Activated CD4-positive, alpha-beta T cell treated with anti-CD3 and anti-CD28 coated beads, Interleukin-2, amount 50 U/mL, for 1 hour (primary cell): ENCODE measurements at places on chromosomes 1 and 21.

GRCh38 chr1:8318436-8318835 lies 522 bp downstream of the SLC45A1 start:
- DNase-seq: no peak

GRCh38 chr1:61992257-61992656 lies 202.4 kb upstream of the L1TD1 start:
- no peak for DNase-seq

GRCh38 chr1:219352961-219353651 lies 179.4 kb downstream of the LYPLAL1 start:
- no peak for DNase-seq

- no peak for DNase-seq
These were observed 428.8 kb downstream of the SMYD3 start for GRCh38 chr1:246078126-246078887.

DNA sequence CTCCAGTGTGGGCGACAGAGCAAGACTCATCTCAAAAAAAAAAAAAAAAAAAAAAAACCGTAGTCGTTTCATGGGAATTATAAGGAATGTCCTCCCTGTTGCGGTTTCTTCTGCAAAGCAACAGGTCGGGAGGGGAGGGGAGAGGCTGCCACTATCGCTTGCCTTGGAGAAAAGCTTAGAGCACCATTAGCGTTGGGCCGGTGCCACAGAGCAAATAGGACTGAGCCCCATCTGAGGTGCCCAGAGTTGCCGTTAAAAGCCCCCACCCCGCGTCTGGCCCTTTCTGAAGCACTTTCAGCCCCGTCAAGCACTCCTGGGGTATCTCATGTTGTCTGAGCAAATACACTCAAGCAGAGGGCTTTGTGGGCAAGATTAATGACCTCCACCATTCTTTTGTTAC lies 2.2 kb downstream of the RIPPLY3 start:
- no peak for DNase-seq

- peak; percentile 45 for DNase-seq
These were observed 534 bp downstream of the SLC6A9 start for GRCh38 chr1:44030605-44031251.

DNA sequence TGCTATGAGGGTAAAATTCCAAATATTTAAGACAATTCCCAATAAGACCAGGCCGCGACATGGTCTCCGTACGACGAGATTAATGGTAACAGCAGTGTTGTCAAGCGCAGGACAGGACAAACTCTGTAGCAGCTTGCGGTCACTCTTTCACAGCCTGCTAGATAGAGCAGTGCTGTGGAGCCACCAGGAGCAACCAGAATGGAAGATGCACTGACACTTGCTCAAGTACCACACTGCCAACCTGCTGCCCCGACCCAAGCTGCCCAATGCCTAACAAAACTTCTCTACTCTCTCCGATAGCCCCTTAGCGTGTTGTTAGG lies 636 bp downstream of the WARS2 start:
- DNase-seq: no peak

GRCh38 chr1:58900396-58900795 lies 116.5 kb upstream of the JUN start:
- no peak for DNase-seq

GRCh38 chr1:9203511-9203982 lies 31.0 kb upstream of the H6PD start:
- no peak for DNase-seq

DNA sequence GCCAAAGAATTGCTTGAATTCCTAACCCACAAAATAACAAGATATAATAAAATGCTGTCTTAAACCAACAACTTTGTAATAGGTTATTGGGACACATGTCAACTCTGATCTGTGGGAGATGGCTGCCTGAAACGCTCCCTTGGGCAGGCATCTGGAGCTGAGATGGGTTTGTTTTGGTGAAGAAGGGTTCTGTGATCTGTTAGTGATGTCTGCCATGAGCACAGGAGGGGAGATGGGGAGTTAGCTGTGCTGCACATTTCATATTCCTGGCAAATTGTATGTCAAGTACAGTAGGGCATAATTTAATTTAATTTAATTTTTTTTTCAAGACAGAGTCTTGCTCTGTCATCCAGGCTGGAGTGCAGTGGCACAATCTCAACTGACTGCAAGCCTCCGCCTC lies 34.2 kb upstream of the IFNLR1 start:
- no peak for DNase-seq
